ENCODE measurements at places on chromosomes 4 and X. TPM values are rescaled to one million over a fixed set of nuclear protein-coding genes. Genes with fewer than 3 reads are reported as not detected.

DNA sequence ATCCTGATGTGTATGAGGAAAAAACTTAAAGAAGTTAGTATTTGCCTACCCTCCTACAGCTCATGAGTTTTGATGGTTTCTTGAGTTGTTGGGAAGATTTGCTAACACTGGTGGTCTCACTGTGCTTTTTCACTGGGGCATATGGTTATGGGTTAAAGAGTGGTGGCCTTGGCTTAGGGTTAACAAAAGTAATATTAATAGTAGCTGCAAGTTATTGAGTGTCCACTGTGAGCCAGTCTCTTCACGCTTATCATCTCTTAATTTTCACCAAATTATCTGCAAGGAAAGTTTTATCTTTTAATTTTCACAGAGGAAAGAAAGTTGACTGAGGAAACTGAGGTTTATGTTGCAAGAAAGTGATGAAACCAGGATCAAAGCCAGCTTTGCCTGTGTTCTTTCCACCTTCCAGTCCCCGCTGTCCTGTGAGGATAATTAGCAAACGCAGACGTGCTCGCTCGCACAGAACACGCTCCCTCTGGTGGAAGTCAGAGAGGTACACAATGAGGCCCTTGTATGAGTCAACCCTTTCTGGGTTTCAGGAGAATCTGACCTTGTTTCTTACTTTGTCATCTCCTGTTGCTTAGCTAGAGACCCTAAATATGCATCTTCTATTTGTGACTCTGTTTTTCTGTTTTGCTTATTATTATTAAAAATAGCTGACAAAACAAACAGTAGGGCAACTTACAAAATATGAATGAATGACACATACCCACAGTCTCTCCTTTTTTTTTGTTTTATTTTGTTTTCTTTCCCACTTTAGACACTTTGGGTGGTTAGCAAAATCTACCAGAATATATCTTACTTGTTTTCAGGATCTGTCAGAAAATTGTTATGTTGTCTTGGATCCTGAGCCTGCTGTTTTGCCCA lies 94.3 kb downstream of the DDIT4L start:
- no peak overlapping the region for H3K4me3 ChIP-seq
- peak overlapping the region; percentile 10 for H3K27ac ChIP-seq
- peak; percentile 75 for DNase-seq
- H3K27me3 ChIP-seq = no peaks in the 10 kb centered on the region

IBSP gene
- total RNA-seq = not detected

DNA sequence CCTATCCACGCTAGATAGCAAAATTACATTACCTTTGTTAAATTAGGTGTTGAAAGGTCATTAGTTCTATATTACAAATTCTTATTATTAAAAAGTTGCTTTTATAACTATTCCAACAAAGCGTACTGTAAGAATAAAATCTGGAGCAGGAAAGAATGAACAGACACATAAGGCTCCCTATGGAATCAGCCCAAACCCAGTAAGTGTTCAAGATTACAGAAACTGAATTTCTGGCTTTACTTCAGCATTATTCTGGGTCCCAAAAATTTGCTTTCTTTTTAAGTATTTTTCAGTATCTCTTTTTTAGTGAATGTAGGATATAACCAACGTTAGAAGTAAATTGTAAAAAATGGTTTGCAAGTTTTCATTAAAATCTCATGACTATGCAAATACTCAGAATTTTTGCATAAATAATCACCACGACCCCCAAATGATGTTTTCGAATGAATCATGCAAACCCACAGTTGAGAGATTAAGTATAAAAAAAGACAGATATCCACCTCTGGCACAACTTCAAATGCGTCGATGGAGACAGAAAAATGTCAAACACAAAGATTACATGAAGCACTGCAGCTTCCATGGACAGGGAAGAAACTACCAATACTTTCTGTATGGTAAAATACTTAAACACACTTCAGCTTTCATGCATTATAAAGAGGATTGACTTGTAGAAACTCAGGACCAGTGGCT lies 238.5 kb downstream of the RASL11B start:
- no peak overlapping the region for H3K27ac ChIP-seq
- H3K27me3 ChIP-seq = no peaks in the 10 kb centered on the region
- H3K36me3 ChIP-seq = no peaks in the 10 kb centered on the region
- H3K4me3 ChIP-seq = no peak overlapping the region

ZFP42 gene
- total RNA-seq = 0.28 TPM

TMPRSS11B gene
- total RNA-seq = not detected

ADAM29 gene
- total RNA-seq = not detected

DNA sequence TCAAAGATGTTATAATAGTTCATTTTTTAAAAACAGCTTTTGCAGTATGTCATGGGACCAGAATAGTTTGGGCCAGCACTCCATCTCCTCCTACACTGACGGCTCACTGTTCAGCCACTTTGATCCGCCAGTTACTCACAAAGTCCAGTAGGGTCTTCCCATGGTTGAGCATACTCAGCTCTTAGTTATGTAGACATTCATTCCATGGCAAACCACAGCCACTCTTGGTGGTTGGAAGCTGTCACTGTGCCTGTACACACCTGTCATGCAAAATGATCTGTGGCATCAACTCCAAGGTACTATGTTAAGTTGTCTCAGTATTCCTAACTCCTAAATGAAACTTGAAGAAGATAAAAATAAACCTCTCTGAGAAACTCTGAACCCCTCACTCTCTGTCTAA lies 127.2 kb downstream of the NR3C2 start:
- no peaks in the 10 kb centered on the region for H3K36me3 ChIP-seq
- no peak overlapping the region for H3K4me3 ChIP-seq
- H3K27me3 ChIP-seq = no peaks in the 10 kb centered on the region
- DNase-seq = no peak
- peaks cover 4% of the 10 kb centered on the region for H3K4me1 ChIP-seq
- H3K27ac ChIP-seq = no peak overlapping the region

STPG2 gene
- not detected for total RNA-seq

- no peaks in the 10 kb centered on the region for H3K27me3 ChIP-seq
- H3K36me3 ChIP-seq = no peaks in the 10 kb centered on the region
- no peak overlapping the region for H3K27ac ChIP-seq
- no peaks in the 10 kb centered on the region for H3K4me1 ChIP-seq
- H3K4me3 ChIP-seq = no peak overlapping the region
Measured at GRCh38 chrX:73131877-73132276, 52.6 kb upstream of the PABPC1L2A start.

DNA sequence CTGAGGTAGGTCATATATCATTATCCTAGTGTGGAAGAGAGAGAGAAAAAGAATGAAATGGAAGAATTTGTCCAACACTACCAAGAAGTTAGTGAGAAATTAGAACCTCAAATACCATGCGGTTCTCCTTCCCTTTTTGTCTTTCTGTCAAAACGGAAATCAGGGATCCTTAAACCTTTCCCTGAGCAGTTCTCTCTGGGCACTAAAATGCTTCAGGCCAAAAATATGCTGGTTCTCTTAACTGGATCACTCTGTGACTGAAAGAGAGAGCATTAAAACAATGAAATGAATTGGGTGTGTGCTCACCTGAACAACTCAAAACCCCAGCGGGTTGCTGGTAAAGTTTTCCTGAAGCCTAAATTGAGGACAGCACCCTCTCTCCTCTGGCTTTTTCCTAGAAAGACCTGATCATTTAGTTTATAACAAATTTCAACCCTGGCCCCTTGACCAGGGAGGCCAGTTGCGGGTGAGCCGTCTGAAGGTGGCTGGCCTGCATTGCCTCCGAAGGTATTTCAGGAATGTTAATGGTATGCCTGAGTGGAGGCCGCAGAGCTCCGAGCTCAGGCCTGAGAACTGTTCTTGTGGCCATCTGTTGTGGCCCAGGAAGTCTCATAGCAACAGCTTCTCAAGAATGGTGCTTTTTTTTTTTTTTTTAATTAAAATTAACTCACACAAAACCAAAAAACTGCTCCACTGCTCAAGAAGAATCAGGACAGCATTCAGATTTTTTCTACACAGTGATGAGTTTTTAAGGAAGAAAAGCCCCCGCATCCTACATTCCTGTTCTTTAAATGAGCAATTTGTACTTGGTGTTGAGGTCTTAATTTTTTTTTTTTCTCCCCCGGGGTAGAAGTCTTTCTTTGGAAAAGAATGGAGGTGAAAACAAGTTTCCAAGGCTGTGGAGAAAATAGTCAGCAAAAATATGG lies 155.1 kb downstream of the SHROOM3 start:
- no peaks in the 10 kb centered on the region for H3K27me3 ChIP-seq
- H3K4me1 ChIP-seq = peaks cover 6% of the 10 kb centered on the region
- no peak overlapping the region for H3K27ac ChIP-seq
- no peak overlapping the region for H3K4me3 ChIP-seq

DNA sequence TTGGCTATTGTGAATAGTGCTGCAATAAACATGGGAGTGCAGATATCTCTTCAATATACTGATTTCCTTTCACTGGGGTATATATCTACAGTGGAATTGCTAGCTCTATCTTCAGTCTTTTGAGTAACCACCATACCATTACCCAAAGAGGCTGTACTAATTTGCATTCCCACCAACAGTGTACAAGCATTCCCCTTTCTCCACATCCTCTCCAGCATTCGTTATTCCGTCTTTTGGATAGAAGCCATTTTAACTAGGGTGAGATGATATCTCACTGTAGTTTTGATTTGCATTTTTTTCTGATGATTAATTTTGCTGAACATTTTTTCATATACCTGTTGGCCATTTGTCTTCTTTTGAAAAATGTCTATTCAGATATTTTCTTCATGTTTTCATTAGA lies 110.3 kb downstream of the PRDM5 start:
- no peaks in the 10 kb centered on the region for H3K4me1 ChIP-seq
- H3K36me3 ChIP-seq = no peaks in the 10 kb centered on the region
- no peak for DNase-seq
- H3K4me3 ChIP-seq = no peak overlapping the region
- H3K27me3 ChIP-seq = peaks cover 5% of the 10 kb centered on the region

ATP1B4 gene
- total RNA-seq = not detected

- H3K36me3 ChIP-seq = no peaks in the 10 kb centered on the region
- H3K27ac ChIP-seq = no peak overlapping the region
Measured at GRCh38 chr4:74133786-74134499, 24.0 kb upstream of the MTHFD2L start.

PNMA5 gene
- not detected for total RNA-seq

DNA sequence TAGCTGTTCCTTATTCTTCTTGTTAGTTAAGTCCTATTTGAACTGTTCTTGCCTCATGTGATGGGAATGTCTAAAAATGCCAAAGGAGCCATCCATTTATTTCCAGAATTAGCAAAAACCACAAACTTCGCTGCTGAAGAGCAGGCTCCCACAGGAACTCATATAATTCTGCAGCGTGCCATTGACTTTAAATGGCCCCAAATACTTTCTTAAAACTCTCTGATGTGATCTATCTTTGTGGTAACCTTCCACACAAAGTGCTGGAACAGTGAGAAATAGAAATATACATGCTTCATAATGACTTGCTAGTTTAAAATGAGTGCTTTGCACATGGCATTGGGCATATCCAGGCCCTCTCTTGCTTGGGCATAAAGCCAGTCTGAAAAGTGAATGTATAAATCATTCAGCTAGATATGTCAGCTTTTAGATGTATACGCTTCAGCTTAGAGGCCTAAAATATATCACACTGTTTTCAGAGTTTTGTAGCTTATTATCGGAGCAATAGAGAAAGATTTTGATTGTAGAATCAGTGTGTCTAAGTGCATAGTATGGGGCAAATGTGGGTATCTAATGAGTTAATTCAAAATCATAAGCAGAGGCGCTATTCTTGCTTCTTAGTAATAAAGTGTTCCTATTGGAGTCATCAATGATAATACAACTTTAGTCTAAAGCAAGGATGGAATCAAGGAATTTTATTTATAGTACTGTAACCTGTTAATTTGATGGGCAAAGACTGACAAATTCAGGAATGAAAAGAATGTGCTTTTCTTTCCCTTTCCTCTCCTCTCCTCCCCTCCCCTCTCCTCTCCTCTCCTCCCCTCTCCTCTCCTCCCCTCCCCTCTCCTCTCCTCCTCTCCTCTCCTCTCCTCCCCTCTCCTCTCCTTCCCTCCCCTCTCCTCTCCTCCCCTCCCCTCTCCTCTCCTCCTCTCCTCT lies 392.2 kb upstream of the ZFP42 start:
- no peak for DNase-seq
- H3K4me3 ChIP-seq = no peak overlapping the region
- no peaks in the 10 kb centered on the region for H3K36me3 ChIP-seq
- H3K27ac ChIP-seq = no peak overlapping the region
- no peaks in the 10 kb centered on the region for H3K27me3 ChIP-seq

GRCh38 chr4:48343551-48343950 lies 2.2 kb downstream of the SLAIN2 start:
- peaks cover 6% of the 10 kb centered on the region for H3K4me1 ChIP-seq

DNA sequence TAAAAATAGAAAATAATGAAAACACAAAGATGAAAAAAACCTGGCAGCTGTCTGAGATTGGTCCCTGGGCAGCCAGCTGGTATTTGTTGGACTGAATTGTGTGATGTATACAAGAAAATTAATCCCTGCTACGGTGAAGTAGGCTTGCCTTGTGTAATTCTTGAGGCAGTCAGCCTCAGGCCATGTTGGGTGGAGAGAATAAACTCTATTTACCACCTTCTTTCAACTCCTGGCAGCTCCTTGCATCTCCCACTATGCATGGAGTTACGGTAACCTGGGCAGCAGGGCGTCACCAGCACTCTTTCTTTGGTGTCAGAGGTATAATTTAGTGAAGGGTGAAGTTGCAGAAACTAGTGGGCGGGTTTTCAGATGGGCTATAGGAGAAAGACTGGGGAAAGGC lies 3.5 kb downstream of the SPIN2A start:
- H3K4me1 ChIP-seq = no peaks in the 10 kb centered on the region
- no peak overlapping the region for H3K4me3 ChIP-seq
- H3K27ac ChIP-seq = no peak overlapping the region
- DNase-seq = no peak

NAP1L2 gene
- 5.5 TPM for total RNA-seq

DNA sequence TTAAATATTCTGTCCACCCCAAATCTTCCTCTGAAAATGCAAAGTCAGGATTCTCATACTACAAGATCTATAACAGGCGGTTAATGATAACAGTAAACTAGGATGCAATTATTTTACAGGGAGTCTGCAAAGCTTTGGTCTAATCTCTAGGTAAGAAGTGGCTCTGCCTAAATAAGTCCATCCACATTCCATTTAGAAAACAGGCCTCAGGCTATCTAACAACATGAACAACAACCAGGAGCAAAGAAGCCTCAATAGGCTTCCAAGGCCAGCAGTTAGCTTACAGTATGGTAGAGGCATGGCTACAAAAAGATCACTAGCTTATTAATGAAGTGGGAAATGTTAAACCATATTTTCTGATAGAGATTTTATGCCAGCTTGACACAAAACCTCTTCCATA lies 6.4 kb downstream of the MAB21L2 start:
- no peaks in the 10 kb centered on the region for H3K27me3 ChIP-seq
- H3K36me3 ChIP-seq = no peaks in the 10 kb centered on the region
- DNase-seq = no peak
- no peak overlapping the region for H3K27ac ChIP-seq
- no peaks in the 10 kb centered on the region for H3K4me1 ChIP-seq

DNA sequence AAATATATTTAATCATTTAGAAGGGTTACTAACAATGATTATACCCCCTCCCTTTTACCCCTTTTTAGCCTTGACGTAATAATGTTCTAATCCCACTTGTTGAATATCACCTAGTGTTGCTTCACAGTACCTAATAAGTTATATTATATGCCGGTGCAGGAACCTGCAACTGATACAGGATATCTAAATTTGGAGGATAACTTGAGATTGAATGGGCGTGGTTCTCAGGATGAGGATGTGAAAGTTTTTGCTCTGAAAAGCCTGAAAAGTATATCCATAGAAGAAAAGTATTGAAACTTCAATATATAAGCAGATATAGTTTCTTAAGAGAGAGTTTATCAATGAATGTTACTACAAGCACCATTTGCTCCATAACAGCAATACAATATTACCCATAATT lies 59.8 kb downstream of the ZNF711 start:
- no peak for DNase-seq
- no peaks in the 10 kb centered on the region for H3K4me1 ChIP-seq
- no peaks in the 10 kb centered on the region for H3K36me3 ChIP-seq

IL2RG gene
- 5.1 TPM for total RNA-seq

SSX4B gene
- not detected for total RNA-seq

- H3K27ac ChIP-seq = no peak overlapping the region
- H3K4me3 ChIP-seq = no peak overlapping the region
Measured at GRCh38 chrX:56812515-56813105, 83.6 kb downstream of the NBDY start.

All from ovary (tissue), 10 donors.